NCI-H1417 treated with DMSO at 0.1 percent for 48 hours (cell line): ENCODE measurements at places on chromosomes 11 and 22.

GRCh38 chr11:113644605-113645004, 61.5 kb downstream of the TMPRSS5 start:
- DNase-seq = no peak

- no peak for DNase-seq
Observed at GRCh38 chr11:100895449-100895848, 208.4 kb downstream of the ARHGAP42 start.

DNA sequence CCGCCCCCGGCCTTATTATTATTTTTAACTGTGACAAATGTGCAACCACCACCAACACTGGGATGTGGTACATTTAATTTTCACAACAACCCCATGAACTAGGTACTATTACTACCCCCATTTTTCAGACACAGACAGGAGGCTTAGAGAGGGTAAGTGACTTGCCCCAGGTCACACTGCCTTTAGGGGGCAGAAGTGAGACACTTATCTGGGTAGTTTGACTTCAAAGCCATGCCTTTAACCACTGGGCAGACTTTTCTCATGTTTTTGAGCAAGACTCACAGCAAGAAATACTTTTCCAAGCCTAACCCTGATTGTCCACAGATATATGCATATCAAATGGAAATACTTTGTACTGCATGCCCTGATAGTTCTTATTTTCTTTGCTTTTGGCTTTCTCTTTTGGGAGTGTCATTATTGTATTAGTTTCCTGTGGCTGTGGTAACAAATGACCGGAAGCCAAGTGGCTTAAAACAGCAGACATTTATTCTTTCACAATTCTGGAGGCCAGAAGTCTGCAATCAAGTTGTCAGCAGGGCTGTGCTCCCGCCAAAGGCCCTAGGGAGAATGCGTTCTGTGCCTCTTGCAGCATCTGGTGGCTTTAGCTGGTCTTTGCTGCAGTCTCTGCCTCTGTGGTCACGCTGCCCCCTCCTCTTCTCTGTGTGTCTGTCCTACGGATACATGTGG, 110.8 kb downstream of the GRIK4 start:
- DNase-seq = no peak

GRCh38 chr22:43050995-43051394, 36.0 kb upstream of the PACSIN2 start:
- no peak for DNase-seq

GRCh38 chr11:7251836-7252682, at the start of gene SYT9:
SYT9 (plus strand) TSS chr11:7251904; CDS start chr11:7252187, 283 bp downstream.
- DNase-seq = no peak

GRCh38 chr11:9575260-9576240, 2.1 kb downstream of the WEE1 start:
- peak; percentile 36 for DNase-seq
